M059J (cell line): ENCODE measurements at places on chromosomes 6 and 20. TPM values are rescaled to one million over a fixed set of nuclear protein-coding genes. Genes with fewer than 3 reads are reported as not detected.
A peak's percentile ranks its signal among the peaks of the same experiment; 100 is the strongest.

The SLPI gene
- 0.30 TPM in 1 of 2 replicates, not detected in the other for total RNA-seq

The SERAC1 gene
- total RNA-seq: 11.4 and 14.8 TPM in 2 replicates

The POU3F2 gene
- 3.3 and 6.2 TPM in 2 replicates for total RNA-seq

The TPX2 gene
- 204 and 319 TPM in 2 replicates for total RNA-seq

The RBBP9 gene
- total RNA-seq: 28.8 and 50.4 TPM in 2 replicates

The SCGN gene
- total RNA-seq: not detected in 2 replicates

The SCRT2 gene
- not detected in 2 replicates for total RNA-seq

The ULBP3 gene
- 3.3 and 10.5 TPM in 2 replicates for total RNA-seq

The OPRL1 gene
- 0.59 TPM in 1 of 2 replicates, not detected in the other for total RNA-seq

The CPXM1 gene
- total RNA-seq: 0.15 and 0.42 TPM in 2 replicates

The RAET1L gene
- 0.42 TPM in 1 of 2 replicates, not detected in the other for total RNA-seq

DNA sequence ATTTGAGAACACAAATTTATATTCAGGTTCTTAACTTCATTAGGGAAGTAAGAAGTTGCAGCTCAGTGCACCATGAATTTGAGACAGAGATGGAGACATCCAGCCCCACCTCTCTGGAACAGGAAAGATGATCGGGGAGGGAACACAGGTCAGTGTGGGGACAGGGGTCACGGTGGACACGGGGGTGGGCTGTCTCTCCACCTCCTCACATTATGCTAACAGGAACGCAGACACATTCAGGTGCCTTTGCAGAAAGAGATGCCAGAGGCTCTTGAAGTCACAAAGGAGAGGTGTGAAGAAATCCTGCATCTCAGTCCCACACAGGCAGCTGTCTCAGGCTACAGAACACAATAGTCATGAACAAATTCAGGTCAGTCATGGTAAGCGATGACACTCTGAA lies 3.1 kb downstream of the HLA-C start:
- DNase-seq: no peak

- no peak for DNase-seq
Observed at GRCh38 chr6:5599127-5599526, 337.8 kb downstream of the FARS2 start.

DNA sequence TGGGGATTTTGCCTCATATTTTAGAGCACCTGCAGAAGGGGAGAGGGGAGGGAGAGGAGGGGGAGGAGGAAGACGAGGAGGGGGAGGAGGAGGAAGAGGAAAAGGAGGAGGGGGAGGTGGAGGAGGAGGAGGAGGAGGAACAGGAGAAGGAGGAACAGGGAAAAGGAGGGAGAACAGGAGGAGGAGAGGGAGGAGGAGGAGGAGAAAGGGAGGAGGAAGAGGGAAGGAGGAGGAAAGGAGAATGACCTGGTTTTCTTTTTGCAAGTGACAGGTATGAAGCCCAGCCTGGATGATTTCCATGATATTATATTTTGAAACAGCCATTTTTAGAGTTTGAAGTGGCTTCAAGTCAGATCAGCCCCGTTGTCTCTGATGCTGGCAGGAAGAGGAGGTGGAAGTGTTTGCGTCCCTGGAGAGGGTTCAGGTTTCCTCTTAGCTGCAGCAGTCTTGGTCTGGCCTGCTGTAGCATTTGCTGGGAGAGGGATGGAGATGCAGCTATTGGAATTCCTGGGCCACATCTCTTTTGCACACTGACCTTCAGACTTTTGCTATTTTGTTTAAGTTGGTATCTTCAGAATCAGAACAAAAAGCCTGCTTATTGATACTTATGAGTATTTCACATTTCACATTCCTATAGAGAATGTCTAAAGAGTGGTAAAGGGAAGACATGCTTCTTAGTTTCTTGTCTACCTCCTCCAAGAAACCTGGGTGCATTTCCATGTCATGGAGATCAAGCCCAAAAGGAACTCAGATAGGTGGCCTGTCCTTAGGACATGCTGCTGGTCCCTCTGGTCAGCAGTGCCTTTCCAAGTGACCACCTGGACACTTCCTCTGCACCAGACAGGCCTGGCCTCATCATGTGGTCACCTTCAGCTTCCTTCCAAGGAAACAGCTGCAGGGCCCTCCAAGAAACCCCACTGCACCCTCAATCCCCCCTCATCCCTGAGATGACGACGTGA lies 54.3 kb upstream of the IYD start:
- DNase-seq: no peak

DNA sequence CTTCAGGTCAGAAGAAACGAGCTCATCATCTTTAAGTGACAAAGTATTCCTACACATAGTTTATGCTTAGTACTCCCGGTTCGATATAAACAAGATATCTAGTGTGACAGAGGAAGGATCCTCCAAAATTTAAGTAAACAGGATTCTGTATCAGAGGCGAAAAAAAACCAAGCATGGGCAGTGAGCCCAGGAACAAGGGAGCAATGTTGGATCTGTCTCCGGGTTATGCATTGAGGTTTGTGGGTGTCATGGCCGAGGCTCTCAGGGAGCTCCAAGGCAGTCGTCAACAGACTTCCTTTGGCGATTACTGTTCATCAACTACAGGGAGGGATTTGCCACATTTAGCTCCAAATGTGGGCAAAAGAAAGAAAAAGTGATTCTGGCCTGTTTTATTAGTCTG lies 319.5 kb downstream of the CBLN4 start:
- DNase-seq: no peak

DNA sequence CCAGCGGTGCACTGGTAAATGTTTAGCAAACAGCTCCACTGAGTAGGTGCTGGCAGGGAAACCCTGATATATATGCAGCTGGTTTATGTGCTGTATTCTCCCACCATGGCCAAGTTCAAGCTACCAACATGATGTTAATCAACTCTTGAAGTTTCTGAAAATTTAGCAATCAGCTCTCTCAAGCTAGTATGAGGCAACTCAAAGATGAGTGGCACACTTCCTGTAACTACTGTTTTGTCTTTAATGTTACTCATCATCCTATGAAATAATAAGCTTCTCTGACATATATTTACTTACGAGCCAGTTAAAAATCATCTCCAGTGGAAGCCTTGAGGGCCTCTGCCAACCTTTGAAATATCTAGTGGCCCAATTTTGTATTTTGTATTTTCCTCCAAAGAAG lies 54.7 kb downstream of the TRMT6 start:
- DNase-seq: no peak

DNA sequence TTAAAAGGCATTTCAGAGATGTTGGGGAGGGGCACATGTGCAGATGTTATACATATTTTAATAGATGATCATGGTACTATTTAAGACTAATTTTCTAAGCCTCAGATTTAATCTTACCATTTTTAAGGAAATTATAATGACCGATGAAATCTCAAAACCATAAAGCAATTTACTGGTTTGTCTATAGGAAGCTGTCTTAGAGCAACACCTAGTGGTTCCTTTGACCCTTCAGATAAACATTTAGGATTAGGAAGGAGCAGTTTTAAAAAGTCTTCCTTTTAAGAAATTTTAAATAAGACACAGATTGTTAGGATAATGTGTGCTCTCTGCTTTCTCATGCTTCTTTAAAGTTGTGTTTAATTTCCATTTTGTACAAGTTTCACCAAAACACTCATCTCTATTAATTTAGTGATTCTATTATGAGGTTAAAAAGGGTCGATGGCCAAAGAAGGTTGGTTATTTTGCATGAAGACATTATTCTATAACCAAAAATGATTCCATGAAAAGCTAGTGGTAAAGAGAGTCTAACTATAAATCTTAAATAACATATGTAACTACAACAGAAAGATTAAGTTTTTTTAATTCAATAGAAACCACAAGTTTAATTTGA lies 376.4 kb downstream of the HACE1 start:
- DNase-seq: peak; percentile 5

DNA sequence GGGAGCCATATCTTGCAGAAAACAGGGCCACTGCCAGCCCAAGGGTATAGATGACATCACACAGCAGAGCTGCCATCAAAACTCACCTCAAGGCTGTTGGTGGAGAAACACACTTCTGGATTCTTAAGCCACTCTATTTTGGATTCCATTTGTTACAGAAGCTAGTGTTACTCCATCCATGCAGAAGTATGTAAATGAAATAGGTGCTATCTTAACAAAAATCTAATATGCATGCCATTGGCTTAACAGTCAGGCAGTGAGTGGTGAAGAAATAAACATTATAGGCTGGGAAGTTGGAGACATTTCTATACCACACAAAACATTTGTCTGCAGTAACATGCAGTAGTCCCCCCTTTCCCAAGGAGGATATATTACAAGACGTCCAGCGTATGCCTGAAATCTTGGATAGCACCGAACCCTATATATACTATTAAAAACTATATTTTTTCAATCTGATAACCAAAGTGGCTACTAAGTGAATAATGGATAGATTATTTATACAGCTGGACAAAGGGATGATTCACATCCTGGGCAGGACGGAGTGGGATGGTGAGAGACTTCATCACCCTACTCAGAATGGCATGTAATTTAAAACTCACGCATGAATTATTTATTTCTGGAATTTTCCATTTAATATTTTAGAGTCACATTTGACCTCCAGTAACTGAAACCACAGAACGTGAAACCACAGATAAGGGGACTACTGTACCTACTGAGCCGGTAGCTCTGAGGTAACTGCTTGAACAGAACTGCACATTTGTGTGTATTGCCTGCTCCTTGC lies 160.0 kb upstream of the PLN start:
- DNase-seq: peak; percentile 90

DNA sequence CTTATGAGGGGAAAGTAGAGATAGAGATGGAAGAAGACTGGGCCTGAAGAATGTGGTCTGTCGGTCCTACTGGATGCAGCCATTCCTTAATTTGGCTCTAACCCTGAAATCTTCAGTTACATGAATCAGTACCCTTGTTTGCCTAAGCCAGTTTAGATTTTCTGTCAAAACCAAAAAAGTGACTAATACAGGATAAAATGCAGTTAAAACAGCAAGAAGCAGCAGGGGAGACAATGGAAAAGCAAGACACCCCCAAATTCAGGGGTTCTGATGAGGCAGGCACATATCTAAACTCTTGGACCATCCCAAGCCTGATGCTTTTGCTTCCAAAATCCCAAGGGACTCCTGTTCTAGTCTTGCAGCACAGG lies 17.4 kb upstream of the UBE2V1 start:
- peak; percentile 14 for DNase-seq

DNA sequence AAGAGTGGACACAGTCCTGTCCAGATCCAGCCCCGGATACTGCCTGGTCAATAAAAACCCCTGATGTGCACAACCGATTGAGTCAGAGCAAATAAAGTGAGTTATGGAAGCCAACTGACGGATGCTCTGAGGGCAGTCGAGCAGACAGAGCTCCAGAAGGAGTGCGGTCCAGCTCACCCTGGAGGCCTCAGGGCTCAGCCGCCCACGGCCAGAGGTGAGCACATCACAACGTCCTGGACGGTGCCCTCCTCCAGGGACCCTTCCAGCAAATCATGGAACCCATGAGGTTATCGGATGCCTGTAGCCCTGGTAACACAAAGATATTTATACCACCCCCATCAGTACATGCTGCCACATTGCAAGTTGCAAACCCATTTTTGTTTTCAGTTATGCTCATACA lies 44.0 kb upstream of the SMOC2 start:
- no peak for DNase-seq

- DNase-seq: no peak
Observed at GRCh38 chr6:86744048-86744447, 193.3 kb upstream of the HTR1E start.

- DNase-seq: no peak
Observed at GRCh38 chr20:12467758-12468157, 541.0 kb upstream of the SPTLC3 start.

GRCh38 chr20:32480371-32481241 lies 104.5 kb downstream of the NOL4L start:
- no peak for DNase-seq

GRCh38 chr6:149359440-149359839 lies 40.6 kb upstream of the SUMO4 start:
- DNase-seq: no peak

GRCh38 chr20:51486197-51487005 lies 56.1 kb downstream of the NFATC2 start:
- no peak for DNase-seq

GRCh38 chr20:44965651-44966029 lies 672 bp upstream of the STK4 start:
- no peak for DNase-seq

DNA sequence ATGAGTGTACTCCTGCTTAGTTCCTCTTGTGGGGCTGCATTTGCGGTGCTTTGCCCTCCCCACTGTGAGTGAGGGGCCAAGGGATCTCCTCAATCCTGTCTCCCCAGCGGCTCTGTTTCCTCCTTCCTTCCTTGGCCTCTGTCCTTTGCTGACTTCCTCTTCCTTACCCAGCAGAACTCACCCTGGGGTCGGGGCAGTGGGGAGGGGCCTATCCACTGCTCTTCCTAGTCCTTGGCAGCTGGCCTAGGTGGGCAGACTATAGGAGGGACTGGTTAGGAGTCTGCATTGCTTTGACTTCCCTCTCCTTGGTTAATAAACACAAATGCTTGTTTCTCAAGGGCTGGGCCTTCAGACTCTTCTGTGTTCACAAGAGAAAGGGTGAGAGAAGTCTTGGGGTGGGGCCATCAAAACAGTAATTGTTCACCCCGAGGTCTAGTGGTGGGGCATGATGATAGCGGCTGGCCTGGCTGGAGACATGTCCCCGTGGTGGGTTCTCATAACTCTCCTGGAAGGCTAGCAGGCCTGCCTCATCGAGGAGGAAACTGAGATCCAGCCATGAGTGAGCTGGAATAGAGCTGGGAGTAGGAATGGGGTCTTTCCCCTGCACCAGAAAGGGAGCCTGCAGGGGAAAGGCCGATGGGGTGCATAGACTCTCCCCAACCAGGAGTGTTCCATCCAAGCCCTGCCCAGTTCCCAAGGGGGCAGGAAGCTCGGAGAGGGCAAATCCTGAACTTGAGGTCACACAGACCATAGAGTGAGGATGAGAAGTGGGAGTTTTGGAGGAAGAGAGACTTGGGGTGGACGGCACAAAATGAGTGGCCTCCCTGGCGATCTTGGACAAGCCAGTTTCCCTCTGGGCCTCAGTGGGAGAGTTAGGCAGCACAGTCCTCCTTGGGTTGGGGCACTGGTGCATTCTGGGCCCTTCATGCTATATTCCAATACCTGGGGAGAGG lies 12.7 kb downstream of the FAM110A start:
- DNase-seq: no peak

DNA sequence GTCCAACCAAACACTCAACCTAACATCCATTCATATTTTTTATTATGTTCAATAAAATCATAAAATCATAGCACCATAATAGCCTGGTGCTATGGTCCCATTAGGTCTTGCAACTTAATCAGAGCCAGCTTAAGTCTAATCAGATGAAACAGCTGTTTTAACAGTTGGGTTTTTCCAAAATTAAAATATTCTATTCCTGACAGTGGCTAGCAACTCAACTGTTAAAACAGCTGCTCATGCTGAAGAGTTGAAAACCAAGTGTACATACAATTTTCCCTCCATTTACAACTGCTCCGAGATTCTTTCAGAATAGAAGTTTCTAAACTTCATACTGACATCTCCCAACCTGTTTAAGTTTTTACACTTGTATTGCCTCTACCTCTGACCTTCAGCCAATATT lies 89.5 kb downstream of the UBE3D start:
- DNase-seq: no peak
